ENCODE measurements at places on chromosomes 3 and 15. TPM values are rescaled to one million over a fixed set of nuclear protein-coding genes. Genes with fewer than 3 reads are reported as not detected.

DNA sequence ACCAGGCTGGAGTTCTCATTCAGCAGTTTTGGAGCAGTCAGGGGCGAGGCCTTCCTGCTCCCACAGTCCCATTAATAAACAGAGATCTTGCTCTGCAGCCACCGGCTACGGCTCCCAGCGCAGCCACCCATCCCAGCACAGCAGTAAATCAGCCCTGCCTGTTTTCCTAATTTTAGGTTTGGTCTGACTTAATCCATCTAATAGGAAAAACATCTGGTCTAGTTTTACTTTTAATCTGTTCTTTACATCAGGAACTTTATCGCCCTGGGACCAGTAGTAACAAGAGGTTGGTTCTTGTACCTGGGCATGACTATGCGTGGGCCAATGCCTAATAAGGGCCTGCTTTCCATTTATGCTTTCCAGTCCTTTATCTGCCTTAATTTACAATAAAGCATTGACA is 264.0 kb upstream of the DPH6 start:
- DNase-seq: no peak

DNA sequence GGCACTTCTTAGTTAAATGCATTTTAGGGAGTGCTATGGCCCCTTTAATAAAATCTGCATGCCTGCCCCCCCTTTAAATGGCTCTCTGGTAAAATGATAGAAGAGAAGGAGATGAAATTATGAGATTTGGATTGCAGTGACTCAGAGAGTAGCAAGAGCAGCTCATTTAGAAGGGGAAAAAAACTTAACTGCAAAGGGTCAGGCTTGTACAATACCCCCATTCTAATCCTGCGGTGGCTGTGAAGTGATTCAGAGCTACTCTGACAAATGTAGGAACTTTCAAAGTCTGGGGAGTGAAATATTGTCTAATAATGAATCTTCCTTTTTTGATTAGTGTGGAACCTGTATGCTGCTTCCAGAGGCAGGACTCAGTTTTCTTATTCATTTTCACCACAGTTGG is 44.1 kb upstream of the TBC1D23 start:
- peak; percentile 16 for DNase-seq

GRCh38 chr3:196947136-196947859 is 5.0 kb upstream of the NCBP2 start:
- DNase-seq: no peak

- peak; percentile 8 for DNase-seq
These were observed 364.9 kb downstream of the NAALADL2 start for GRCh38 chr3:175224051-175224450.

GRCh38 chr3:57017459-57017845 is 43.0 kb upstream of the SPATA12 start:
- DNase-seq: peak; percentile 61

GRCh38 chr3:180283251-180283650 is 246.5 kb upstream of the PEX5L start:
- no peak for DNase-seq

GRCh38 chr15:62035256-62035924 is 24.9 kb downstream of the VPS13C start:
- peak; percentile 11 for DNase-seq

Gene STAG1
- 35.6 TPM for total RNA-seq

Gene KBTBD13
- not detected for total RNA-seq

Gene AMOTL2
- 99.8 TPM for total RNA-seq

Gene LMAN1L
- total RNA-seq: not detected
